ENCODE measurements at places on chromosomes 1 and 21.

DNA sequence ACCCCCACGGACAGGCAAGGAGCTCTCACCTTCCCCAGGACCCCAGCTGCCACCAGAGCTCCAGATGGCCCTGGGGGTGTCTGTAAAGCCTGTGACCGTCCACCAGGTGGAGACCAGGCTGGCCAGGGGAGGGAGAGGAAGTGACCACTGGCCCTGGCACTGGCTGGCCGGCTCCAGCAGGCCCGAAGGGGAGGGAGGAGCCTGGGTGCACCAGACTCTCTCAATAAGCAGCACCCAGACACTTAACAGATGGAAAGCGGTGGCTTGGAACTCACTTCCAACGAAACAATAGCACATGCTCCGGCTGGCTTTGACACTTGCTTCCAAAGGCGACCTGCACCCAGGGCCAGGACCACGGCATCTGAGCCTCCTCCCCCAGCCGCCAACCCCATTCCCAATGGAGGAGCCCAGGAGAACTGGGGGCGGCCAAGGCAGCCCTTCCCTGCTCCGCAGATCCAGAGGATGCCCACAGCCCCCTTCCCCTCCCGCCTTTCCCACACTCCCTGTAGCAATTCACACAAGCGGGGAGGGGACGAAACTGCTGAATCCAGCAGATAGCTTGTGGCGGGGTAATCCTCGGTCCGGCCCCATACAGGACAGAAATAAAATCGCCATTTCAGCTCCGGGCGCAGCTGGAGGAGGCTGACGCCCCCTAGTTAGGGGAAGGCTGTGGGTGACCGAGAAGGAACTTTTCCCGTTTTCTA, 742 bp upstream of the PDE9A start:
- no peak for DNase-seq

DNA sequence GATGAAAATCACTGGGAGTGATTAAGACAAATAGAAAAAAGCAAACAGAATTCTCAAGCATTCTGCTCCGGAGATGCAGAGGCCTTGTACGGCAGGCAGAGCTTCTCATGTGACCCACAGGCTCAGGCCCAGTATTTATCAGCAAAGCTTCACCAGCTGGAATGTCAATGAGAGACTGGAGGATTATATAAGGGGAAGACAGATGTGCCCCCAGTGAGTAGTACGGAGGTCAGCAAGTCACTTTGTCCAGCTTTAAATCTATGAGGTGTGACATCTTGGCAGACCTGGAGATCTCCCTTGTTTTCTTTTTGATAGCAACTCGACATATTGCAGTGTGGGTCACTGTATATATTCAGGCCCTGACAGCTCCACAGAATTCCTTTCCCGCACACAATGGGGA, 106.8 kb downstream of the HHIPL2 start:
- DNase-seq, result no peak

DNA sequence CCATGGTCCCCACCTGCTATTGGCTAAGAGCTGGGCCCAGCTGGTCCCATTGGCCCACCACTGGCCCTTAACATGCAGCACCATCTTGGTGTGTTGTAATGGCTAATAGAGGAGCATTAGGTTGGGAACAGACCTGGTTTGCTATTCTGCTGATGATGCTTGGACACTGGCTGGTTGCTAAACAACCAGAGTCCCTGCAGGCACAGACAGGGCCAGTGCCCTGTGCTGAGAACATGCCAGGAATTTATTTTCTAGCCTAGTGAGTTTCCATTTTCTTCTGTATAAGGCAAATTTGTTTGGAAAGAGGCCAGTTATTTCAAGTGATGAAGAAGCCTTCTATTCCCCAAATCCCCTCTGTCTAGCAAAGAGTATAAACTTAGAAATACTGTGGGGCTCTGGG, 42.9 kb upstream of the TDRD10 start:
- no peak for DNase-seq

GRCh38 chr1:60573726-60574409, 500.3 kb upstream of the C1orf87 start:
- peak; percentile 57 for DNase-seq

DNA sequence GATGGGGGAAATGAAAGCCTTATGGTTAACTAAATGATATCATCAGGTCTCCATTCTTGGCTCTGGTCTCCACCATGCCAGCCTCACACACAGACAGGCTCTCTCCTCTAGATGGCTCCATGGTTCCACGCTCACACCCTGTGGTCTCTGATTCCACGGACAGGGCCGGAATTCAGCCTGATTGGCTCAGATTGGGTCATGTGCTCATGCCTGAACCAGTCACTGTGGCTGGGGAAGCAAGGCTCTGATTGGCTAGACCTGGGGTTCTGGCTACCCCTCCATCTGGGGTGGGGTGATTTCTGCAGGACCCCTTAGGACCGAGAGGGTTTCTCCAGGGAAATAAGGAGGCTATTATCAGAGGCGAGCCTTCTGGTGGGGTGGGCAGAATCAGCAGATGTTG, 277.0 kb downstream of the PTPRU start:
- peak; percentile 24 for DNase-seq

GRCh38 chr21:27796106-27796505, 829.2 kb upstream of the ADAMTS5 start:
- DNase-seq, result no peak

DNA sequence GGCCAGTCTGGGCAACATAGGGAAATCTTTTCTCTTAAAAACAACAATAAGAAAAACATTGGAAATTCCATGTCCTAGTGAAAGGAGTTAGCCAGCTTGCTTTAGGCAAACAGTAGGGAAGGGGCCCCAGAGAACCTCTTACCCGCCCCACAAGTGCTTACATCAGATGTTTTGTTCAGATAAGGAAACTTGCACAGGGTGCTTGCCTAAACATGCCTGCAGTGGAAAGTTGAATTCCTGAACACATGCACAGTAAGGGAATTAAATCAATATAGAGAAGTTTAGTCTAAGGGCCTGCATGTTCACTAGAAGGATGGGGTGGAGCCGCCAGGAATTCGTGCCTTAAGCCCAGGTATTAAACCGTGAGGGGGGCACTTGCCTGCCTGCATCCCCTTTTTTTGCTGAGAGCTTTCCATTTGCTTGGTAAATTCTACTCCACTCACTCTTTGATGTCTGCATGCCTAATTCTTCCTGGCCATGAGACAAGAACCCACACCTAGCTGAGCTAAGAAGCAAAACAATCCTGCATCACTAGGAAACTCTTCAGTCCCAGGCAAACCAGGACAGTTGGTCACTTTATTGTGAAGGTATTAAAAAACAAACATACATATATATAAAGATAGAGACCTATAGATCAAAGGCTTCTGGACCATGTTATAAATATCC, 499.0 kb downstream of the SIPA1L2 start:
- DNase-seq, result no peak

DNA sequence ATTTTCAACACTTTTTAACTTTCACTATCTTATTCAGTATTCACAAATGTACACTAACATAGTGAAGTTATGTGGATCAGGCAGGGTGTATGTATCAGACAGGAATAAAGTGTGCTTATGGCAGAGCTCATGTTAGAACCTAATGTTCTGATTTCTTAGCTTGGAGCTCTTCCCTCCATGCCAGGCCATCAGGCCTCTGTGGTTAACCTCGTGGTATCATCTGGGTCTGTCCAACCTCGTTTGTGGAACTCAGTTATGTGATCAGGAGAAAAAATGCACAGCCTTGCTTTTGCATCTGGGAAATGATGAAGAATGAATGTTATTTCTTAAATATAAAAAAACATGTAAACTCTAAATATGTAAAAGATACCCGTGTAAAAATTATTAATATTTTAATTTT, 86.9 kb downstream of the MPZL1 start:
- DNase-seq, result no peak

DNA sequence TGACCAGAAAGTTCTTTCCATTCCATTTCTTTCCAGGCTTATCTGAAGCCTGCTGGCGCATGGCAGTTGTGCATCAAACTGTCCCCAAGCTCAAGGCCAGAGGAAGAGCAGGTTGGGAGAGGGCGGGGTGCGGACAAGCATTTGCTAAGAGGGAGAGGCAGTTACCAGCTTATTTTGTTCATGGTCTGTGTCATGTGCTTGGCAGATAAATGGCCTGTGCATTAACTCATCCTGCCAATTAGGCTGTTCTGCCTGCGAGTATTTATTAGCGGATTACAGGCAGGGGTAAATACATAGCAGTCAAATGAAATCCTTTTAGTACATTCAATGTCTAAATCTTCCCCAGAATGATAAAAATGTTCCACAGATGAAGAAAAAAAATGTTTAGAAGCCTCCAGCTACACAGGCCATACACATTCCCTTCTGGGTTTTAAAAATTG, 48.9 kb upstream of the B3GALNT2 start:
- DNase-seq, result no peak

GRCh38 chr1:211490038-211490678, 1.8 kb downstream of the RD3 start:
- no peak for DNase-seq

- DNase-seq, result peak; percentile 57
These were observed 850 bp downstream of the SESN2 start for GRCh38 chr1:28259934-28260802.

DNA sequence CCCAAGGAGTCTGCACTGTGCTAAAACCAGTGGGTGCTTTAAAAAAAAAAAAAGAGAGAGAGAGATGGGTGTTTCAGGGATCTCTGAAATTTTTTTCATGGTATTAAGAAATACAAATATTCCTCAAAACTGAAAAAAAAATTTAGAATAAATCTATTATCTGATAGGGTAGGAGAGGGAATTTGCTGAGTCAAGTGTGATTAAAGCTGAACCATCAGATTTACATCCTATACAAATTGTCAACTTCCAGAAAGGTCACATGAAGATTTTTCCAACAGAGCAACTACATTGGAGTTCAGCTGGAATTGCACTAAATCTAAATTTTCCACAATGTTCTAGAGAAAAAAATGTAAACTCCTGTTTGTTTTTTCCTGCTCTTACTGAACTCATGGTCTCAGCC, 79.3 kb upstream of the DSCAM start:
- no peak for DNase-seq

- DNase-seq, result no peak
These were observed 55.6 kb upstream of the PPP2R5A start for GRCh38 chr1:212229654-212230053.

DNA sequence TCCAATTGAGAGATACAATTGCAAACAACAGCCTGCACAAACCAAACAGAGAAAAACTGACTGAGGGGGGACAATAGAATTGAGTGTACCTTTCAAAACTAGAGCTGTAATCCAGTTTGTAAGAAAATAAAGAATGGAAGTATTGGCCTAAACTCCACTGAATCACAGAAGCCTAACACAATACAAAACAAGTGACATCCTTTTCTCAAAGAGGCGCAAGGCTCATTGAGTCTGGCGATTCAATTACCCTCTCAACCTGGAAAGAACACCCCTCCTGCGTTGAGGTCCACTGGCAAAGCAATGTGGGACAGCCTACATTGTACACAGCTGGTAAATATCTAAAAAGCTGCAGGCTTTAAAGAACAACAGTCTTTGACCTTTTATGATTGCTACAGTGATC, 182.6 kb downstream of the DPYD start:
- DNase-seq, result no peak

- DNase-seq, result no peak
These were observed 765 bp upstream of the S100A4 start for GRCh38 chr1:153546371-153546770.

Measured in pulmonary artery endothelial cell (primary cell).